ENCODE measurements at places on chromosomes 3 and 15. TPM values are rescaled to one million over a fixed set of nuclear protein-coding genes. Genes with fewer than 3 reads are reported as not detected.
A peak's percentile ranks its signal among the peaks of the same experiment; 100 is the strongest.

GRCh38 chr15:47718497-47719437 lies 1.5 kb downstream of the SEMA6D start:
- DNase-seq = no peak

DNA sequence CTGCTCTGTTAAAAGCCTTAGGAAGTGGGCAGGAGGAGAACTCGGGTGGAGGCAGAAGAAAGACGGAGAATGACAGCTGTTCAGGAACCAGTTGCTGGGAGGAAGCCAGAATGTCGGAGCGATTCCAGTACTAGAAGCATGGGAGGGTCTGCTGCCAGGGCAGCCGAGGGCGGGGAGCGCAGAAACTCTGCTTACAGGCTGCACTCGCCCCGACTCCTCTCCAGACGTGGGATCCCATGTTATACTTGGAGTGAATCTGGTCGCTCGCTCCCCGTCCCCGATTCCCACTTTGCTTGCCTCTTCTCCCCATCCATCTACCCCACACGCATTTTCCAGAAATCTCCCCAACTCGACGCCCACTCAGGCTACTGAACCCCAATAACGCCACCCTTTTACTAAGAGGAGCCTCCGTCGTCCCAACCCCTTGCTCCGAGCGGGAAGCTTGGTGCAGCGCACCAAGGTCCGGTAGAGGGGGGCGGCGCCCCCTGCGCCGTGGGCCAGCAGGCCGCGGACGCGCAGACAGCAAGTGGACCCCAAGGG lies 665 bp downstream of the GATM start:
- no peak for DNase-seq

Gene HIGD1A
- total RNA-seq = 131 TPM

GRCh38 chr3:12400616-12401194 lies 83.6 kb upstream of the TSEN2 start:
- no peak for DNase-seq

- DNase-seq = no peak
These were observed 6.1 kb downstream of the BCL6 start for GRCh38 chr3:187739094-187739560.

GRCh38 chr3:39279745-39280517 lies at the start of gene CX3CR1:
Gene CX3CR1, minus strand, starts transcription at chr3:39280036. Its CDS starts 13,527 bp downstream, at chr3:39266509.
- no peak for DNase-seq

Gene TTLL13
- total RNA-seq = 0.15 TPM

- DNase-seq = no peak
These were observed 161.1 kb upstream of the STT3B start for GRCh38 chr3:31371484-31372177.

Gene DUOXA2
- total RNA-seq = not detected

GRCh38 chr3:150480877-150481276 lies 65.4 kb downstream of the SERP1 start:
- no peak for DNase-seq

Gene SLC24A5
- not detected for total RNA-seq

GRCh38 chr3:43733459-43734384 lies 43.0 kb downstream of the ABHD5 start:
- peak; percentile 57 for DNase-seq

GRCh38 chr15:29811691-29812383 lies 10.4 kb downstream of the TJP1 start:
- no peak for DNase-seq

Gene CCR1
- total RNA-seq = 9.2 TPM

GRCh38 chr15:39963786-39964185 lies 29.9 kb downstream of the EIF2AK4 start:
- no peak for DNase-seq

DNA sequence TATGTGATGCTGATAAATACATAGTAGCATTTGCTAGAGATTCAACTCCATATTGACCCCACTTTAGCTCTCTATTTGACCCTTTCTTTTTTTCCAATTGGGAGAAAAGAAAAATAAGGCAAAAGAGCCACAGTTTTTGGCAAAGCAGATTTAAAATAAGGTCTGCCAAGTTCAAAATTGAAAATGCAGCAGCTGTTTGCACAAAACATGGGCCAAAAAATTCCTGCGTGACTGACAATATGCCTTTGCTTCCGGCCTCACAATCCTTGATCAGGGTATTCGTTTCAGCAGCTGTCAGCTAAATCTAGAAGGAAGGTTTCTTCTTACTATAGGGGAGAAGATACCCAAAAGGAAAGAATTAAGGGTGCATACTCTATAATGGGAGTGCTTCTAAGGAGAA lies 563.5 kb upstream of the CCDC54 start:
- DNase-seq = no peak

DNA sequence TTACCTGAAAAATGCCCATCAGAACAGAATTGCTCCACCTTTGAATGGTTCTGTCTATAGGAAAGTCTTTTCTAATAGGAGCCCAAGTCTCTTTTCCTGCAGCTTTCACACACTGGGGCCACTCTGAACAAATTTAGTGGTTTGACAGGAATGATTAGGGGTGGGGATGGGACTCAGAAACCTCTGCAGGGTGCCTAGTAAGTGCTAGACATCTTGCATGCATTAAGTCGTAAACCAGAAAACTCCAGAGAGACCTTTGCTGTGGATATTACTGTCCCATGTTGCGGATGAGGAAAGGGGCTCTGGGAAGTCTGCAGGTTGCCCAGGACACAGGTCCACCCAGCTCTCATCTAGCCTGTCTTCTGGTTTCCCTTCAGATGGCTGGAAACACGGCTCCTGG lies 189.7 kb downstream of the OPA1 start:
- DNase-seq = no peak

Gene PIGBOS1
- 11.8 TPM for total RNA-seq

GRCh38 chr3:166456286-166456685 lies 619.1 kb upstream of the BCHE start:
- no peak for DNase-seq

- no peak for DNase-seq
These were observed 16.3 kb downstream of the FAN1 start for GRCh38 chr15:30919877-30920550.

GRCh38 chr15:44092221-44092620 lies 102.8 kb downstream of the FRMD5 start:
- no peak for DNase-seq

DNA sequence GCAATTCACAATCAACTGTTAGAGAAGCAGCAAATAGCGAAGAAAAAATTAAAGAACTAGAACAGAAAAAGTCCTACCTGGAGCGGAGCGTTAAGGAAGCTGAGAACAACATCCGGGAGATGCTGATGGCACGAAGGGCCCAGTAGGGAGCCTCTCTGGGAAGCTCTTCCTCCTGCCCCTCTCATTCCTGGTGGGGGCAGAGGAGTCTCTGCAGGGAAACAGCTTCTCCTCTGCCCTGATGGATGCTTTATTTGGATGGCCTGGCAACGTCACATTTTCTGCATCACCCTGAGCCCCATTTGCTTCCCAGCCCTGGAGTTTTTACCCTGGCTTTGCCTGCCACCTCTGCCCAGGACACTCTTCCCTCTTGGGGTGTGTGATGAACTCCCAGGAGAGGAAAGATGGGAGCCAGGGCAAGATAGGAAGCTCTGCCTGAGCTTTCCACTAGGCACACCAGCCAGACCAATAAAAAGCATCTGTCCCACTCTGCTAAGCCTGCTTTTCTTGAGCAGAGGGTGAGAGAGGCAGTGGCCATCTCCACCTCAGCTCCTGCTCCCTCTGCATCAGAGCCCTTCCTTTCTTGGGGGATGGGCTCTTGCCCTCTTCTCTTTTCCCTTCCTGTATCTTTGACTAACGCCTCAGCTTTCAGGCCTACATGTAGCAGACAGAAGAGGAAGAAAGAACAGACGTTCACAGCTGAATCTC lies 39.4 kb downstream of the PPARG start:
- no peak for DNase-seq

DNA sequence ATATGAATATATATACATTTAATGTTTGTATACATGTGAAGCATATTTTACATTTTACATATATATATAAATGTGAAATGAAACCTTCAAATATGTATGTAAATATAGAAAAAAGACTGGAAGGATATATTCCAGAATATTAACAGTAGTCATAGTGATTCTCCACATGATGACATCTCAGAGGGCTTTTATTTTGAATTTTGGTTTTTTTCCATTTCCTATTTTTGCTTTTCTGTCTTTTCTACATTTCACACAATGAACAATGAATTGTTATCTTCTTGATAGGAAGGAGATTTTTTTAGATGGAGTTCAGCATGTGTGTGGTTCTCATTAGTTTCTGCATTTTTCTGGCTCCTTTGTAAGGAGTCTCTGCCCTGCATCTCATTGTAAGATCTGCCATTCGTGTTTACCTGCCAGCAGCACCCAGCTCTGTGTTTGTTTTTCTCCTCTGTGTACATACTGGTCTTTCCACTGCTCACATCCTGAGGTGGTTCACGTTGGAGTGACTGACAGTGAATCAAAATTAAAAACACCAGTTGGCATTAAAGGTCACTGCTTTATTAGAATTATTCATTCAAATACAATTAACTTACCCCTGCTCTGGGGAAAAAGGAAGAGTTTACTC lies 425.3 kb upstream of the MDFIC2 start:
- DNase-seq = peak; percentile 23

Gene SLC12A8
- 9.8 TPM for total RNA-seq

Gene DCLK3
- not detected for total RNA-seq

Gene SKOR1
- total RNA-seq = 1.1 TPM

Measured in breast epithelium (tissue), 4 donors.